ENCODE measurements at places on chromosomes 16 and 17.

- DNase-seq: no peak
These were observed 925.4 kb downstream of the CDH11 start for GRCh38 chr16:64196444-64196843.

DNA sequence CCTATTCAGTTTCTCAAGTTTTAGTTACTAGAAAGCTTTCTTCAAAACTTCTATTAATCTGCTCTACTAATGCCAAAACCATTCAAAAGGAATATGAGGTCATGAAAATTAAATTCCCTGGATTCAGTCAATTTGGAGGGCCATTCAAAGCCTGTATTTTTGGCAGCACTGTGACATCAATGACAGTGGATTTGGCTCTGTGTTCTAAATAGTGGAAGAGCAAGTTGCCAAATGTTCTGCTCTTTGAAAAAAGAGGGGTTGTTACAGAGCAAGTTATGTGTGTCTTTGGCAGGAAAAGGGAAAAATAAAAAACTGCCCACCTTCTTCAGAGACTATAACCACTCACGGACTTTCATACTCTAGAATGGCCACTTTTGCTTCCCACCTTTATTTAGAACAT is 3.2 kb upstream of the C16orf46 start:
- DNase-seq: no peak

GRCh38 chr16:17471719-17472461 is 1.1 kb upstream of the XYLT1 start:
- DNase-seq: no peak

DNA sequence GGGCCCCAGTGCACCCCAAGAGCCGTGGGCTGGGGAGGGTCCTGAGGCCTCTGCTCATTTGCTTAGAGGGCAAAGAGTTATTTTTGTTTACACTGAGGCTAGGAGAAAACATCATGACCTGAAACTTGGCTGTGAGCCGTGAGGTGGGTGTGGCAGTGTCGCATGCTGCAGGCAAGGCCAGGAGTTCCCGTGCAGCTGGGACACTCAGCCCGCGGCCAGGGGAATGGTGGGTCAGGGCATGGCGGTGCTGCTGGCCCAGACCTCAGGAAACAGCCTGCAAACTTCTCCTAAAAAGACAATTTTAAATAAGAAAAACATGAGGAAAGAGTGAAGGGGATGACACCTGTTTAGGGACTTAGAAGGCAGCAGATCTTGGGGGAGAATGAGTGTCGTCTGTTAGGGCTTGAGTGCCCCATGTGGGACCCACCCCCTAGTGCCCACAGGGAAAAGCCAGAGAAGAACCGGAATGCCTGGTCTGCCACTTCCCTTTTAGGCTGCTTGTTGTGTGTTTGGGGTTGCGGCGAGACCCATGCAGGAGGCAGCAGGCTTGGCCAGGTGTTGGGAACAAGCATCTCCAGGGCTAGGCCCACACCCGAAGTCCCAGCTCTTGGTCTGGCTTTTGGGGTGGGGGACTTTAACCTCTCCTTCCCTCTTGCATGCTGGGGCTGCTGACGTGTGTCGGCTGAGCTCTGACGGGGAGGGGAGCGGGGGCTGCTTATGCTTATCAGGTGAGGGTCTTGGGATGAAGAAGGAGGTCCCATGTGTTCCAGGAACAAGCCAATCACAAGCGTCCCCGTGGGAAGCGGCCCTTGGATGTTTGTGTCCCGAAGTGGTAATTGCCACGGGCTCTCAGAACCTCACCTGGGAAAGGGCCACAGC is 80.9 kb upstream of the GNG13 start:
- DNase-seq: no peak

GRCh38 chr16:65308506-65308905 is 186.6 kb upstream of the CDH11 start:
- DNase-seq: no peak

DNA sequence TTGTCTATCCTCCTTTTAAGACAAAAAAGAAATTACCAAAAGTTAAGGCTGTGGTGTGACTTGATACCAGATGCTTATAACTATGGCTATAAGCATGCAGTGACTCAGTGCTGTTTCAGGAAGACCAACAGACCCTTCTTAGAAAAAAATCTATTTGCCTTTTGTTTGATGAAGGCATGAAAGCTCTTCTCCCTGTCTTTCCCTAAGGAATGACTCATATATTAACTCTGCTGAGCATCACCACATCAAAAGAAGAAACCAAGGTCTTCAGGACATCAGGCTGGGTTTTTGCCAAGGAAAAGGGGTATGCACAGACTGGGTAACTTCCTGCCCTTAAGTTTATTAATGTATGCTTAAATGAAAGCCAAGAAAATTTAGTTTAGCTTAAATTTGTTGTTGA is 47.1 kb downstream of the VMP1 start:
- no peak for DNase-seq

DNA sequence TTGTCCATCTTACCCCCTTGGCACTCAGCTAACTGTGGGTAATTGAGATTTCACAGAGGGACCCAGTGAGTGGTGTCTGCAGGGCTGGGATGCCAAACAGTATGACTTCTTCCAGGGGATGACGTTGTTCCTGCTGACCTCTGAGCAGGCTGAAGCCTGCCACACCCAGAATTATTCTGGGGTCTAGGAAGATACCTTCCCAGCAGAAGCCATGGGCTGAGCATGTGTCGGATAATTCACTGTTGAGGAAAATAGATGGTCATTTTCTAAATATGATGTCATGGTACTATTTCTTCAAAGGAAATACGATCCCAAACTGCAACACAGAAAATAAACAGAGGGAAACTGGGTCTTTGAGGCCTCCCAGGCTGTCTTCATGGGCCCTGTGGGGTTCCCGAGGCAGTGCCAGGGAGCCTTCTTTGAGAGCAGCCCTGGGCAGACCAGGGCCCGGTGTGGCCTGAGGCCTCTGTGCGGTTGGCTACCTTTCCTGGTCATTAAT is 17.4 kb downstream of the WNT9B start:
- DNase-seq: no peak

- DNase-seq: no peak
These were observed 94.5 kb downstream of the MARF1 start for GRCh38 chr16:15548482-15548891.

DNA sequence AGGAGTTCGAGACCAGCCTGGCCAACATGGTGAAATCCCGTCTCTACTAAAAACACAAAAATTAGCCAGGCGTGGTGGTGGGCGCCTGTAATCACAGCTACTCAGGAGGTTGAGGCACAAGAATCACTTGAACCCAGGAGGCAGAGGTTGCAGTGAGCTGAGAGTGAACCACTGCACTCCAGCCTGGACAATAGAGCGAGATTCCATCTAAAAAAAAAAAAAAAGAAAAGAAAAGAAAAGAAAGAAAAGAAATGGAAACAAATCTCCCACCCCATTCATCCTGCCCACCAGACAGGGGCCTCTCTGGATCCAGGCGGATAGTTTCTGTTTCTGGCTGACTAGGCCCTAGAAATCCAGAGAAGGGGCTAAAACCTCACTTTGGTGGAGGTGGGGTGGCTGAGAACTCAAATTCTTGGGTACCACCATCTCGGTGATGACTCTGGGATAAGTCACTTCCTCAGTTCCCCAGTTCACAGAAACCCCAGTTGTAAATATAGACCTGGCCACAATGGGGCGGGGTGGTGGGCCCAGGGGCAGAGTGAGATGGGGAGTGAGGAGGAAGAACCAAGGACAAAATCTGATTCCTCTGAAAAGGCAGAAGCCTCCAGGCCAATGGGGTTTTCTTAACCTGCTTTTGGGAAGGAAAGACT is 22.2 kb downstream of the SOCS1 start:
- DNase-seq: no peak

DNA sequence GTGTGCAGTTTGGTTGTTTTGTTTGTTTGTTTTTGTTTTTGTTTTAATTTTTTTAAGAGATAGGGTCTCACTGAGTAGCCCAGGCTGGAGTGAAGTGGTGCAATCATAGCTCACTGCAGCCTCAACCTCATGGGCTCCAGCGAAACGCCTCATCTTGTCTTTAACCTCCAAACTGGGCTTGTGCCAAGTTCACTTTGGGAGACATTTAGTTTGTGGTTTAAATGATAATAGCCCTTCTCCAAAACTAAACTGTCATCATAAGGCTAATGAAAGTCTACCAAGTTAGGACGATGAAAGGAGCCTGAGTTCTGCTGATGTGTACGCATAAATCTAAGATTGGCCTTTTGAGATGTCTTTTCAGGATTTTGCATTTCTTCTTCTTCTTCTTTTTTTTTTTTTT is 6.5 kb upstream of the CARD14 start:
- no peak for DNase-seq

GRCh38 chr16:46908540-46909372 is 24.6 kb downstream of the GPT2 start:
- peak; percentile 22 for DNase-seq

DNA sequence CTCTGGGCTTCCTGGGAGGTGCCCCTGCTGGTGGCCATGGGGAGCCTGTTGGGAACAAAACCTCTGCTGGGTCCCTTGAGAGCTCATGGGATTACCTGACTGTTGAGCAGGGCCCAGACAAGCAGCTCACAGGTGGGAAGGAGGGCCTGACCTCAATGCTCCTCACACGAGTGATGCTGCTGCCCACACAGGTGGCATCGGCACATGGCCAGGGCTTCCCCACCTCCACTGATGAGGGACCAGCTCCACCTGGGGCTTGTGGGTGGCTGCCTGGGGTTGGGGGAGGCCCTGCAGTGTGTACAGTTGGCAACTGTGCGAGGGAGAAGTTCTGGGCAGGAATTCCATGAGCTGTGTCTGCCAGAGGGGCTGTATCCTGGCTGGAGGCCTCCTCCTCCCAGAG is 87.8 kb upstream of the NLRP1 start:
- DNase-seq: no peak

DNA sequence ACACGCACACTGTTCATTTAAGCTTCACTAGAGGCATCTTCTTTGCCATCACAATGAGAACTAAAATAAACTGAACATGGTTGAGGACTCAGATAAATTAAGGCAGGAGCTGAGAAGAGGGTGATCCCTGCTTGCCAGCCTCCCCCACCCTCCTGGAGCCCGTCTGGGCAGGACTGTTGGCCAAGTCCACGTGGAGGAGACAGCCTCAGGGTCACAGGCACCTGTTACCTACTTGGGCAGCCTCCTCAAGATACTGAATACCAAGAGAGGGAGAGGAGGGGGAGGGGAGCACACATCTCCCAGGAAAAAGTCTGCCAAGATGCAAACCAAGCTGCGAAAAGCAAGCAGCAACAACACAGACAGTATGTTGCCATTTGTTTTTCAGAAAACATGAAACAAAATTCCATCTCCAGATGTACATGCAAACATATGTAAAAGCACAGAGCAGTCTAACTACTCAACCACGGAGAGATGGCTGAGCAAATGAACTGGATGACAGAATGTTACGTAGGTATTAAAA is 67.4 kb downstream of the SLC39A11 start:
- no peak for DNase-seq

- no peak for DNase-seq
These were observed 39.9 kb upstream of the NLRP1 start for GRCh38 chr17:5624211-5624610.

GRCh38 chr17:2383628-2384167 is 17.2 kb downstream of the MNT start:
- DNase-seq: no peak

GRCh38 chr17:83146347-83146746 is 66.9 kb downstream of the METRNL start:
- no peak for DNase-seq

GRCh38 chr17:27450416-27450815 is 5.8 kb upstream of the KSR1 start:
- DNase-seq: no peak

DNA sequence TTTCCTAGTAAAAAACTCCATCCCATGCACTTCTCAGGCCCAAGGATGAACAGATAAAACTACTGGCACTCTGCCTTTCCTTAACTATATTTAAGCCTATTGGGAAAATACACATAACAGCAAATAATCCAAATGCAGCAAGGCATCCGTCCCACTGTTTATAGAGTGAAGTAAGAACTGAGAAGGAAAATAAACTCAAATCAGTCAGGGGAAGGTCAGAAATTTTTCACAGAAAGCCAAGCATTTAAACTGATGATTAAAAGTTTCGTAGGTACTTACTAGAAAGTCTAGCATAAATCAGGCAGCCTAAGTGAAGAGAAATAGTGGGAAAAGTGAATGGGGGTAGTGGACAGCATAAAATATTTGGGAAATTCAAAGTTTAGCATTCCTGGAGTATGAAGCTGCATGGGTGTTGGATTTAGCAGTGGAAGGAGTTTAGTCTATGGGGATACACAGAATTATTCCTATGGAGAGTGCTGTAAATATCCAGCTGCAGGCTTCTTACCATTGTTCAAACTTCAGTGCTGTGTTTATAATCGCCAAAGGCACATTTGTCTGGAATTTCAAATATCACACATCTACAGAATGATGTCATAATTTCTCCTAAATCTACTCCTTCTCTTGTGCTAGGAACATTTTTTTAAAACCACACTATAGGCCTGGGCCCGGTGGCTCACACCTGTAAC is 1131.0 kb upstream of the GOT2 start:
- no peak for DNase-seq

All from stimulated activated CD4-positive, alpha-beta T cell treated with anti-CD3 and anti-CD28 coated beads, TNF-alpha, amount 100 ng/mL, for 4 hours (primary cell).